CD4-positive, alpha-beta T cell treated with Interleukin-6 for 4 hours (primary cell): ENCODE measurements at places on chromosomes 2 and 18.

DNA sequence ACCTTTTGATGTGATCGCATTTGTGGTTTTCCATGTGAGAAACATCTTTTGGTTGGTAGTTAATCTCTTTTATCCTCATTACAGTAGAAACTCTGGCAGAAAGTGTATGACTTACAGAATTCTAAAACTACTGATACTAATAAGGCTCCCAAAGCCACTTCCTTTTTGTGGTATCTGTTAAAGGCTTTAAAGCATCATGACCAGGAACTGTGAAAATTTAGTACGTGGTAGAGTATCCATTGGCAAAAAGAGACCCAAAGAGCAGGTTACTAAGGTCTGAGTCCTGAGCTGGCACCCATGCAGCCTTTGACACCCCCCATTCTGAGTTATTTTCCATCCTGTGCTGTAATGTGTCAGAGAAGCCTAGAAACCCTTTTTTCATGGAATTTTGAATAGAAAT is 94.5 kb downstream of the DPP4 start:
- DNase-seq, result no peak

- no peak for DNase-seq
Measured at GRCh38 chr18:33641141-33641540, 63.1 kb downstream of the ASXL3 start.

DNA sequence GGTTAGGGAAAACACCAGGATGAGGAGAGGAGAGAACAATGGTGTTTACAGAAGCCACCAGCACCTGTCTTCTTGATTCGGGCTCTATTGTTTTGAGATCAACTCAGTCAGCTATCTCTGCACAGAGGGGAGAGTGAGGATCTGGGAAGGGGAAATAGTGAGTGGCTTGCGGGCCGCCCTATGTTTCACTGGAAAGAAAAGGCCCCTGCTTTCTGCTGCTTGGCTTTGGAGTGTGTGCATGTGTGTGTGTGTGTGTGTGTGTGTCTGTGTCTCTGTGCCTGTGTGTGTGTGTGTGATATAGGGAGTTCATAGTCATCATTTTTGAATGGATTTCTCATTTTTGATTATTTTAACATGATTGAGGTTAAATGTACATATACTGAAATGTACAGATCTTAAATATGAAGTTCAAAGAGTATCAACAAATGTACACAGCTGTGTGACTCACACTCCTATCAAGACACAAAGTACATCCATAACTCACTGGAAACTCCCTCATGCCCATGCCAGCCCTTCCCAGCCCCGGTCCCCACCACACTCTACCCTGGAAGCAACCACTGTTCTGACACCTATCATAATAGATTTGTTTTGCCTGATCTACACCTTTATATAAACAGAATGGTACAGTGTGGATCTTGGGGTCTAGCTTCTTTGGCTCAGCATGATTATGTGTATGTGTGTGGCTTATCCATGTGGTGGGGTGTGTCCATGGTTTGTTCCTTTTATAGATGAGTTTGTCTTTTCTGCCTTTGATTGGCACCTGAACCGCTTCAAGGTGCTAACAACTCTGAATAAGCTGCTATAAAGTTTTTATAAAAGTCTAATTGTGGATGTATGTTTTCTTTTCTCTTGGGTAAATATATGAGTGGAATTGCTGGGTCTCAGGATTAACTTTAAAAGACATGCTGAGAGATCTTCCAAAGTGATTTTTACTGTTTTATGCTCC is 258.3 kb downstream of the SETBP1 start:
- DNase-seq, result no peak

DNA sequence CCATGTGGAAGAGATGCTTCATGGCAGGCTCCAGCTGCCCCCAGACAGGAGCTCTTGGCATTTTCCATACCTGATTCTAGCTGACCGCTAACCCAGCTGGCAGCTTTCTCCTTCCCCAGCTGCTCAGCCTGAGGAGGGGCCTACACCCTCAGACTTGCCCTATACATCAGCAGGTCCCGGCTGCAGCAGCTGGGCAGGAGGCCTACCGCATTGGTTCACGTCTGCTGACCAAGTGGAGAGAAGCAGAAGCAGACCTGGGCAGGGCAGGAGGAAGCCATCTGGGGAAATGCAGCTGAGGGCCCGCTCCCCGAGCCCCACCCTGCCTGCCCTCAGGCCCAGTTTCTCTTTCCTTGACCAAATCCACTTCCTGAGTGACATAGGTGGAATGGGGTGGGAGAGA is 50.7 kb downstream of the LBH start:
- DNase-seq, result no peak

- no peak for DNase-seq
Measured at GRCh38 chr2:178331474-178332432, 119.2 kb downstream of the PRKRA start.

DNA sequence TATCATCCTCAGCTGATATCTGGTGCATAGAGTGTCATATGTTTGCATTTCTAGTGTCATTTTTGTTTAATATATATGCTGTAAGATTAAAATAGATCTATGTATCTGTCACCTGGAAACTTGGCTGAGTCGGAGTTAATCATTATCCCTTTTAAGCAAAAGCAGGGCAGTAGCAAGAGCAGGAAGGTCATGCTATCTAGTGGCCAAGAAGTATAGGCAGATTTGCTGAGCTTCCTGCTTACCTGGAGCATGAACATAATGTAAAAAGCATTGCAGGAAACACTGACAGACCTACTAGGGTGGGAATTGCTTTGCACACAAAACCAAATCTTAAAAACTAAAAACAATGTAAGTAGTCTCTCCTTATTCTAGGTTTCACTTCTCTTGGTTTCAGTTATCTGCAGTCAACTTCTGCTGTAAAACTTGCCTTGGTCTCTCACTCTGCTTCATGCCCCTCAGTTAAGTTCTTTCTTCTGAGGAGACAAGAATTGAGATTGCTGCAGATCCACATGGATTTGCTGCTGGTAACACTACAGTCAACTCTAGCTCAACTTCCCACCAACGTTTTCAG is 295.3 kb downstream of the CDH7 start:
- DNase-seq, result no peak

GRCh38 chr2:111057045-111057444 is 63.7 kb upstream of the BCL2L11 start:
- no peak for DNase-seq

GRCh38 chr2:178409261-178409660 is 41.7 kb downstream of the PRKRA start:
- DNase-seq, result no peak

- DNase-seq, result no peak
Measured at GRCh38 chr2:142591420-142591819, 286.0 kb upstream of the KYNU start.

GRCh38 chr2:239025951-239026461 is 178.1 kb downstream of the TWIST2 start:
- DNase-seq, result no peak

GRCh38 chr2:68594674-68595492 is 48.5 kb upstream of the PROKR1 start:
- peak; percentile 66 for DNase-seq

GRCh38 chr2:238882082-238882755 is 34.3 kb downstream of the TWIST2 start:
- no peak for DNase-seq

DNA sequence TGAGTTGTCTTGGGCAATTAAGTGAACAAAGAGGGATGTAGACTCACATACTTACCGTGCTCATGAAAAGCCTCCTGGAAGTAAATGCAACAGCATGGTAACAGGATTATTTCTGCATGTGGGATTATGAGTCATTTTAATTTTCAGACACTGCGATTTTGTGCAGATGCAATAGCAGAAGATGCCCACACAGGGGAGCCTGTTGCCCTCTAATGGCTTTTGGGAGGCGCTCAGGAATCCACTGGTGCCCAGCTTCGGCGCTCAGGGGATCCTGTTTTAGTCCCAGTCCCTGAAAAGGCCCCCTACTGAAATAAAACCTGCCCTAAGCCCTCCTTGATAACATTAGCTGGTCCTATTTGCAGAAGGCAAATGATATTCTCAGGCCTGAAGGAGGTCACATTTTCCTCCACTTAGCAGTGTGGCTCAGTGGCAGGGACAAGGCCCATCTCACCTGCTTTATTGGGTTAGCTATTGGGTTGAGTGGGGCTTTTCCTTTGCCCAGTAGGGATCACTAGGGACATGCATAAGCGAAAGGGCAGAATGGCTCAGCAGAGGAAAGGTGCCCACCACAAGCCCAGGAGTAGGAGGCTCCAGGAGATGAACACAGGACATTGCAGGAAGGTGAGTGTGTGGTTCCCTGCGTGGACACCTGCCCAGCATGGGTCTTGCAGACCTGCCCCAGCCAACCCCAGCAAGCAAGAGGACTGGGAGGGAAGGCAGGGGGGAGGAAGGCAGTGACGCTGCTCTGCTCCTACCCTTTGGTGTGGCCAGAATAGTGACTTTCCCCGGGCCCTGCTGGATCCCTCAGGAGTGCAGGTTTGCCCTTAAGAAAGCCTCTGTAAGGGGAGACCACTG is 26.5 kb upstream of the KCNS3 start:
- no peak for DNase-seq
